HT-29 (cell line): ENCODE measurements at places on chromosomes 7 and 10.

DNA sequence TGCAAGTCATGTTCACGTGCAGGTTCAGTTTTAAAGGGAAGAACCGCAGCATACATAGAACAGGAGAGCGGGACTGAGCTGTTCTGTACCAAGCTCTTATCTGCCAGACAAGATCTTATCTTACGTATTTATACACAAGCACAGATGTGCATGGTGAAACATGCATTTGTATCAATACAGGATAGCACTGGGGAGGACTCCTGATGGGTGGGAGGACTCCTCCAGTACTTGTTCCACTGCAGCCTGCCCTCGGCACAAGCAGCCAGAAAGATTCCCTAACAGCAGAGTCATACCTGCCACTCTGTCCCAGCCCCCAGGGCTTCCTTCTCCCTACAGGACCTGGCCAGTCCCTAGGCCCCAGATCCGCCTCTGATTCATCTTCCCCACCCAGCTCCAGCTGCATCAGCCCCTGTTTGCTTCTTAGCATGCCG lies 13.2 kb upstream of the PRKCQ start:
- no peak for DNase-seq

- DNase-seq = peak; percentile 87
Observed at GRCh38 chr10:48444861-48445841, 138.7 kb downstream of the MAPK8 start.

- DNase-seq = no peak
Observed at GRCh38 chr10:104895541-104895940, 254.5 kb downstream of the SORCS3 start.

DNA sequence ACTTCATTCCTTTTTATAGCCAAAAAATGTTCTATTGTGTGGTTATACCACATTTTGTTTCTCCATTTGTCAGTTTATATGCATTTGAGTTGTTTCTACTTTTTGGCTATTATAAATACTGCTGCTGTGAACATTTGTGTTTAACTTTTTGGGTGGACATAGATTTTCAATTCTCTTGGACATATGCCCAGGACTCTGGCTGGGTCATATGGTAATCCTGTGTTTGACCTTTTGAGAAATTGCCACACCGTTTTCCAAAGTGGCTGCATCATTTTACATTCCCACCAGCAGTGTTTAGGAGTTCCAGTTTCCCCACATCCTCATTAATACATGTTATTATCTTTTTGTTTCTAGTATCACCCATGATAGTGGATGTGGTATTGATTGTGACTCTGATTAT lies 39.4 kb downstream of the CSGALNACT2 start:
- DNase-seq = no peak

DNA sequence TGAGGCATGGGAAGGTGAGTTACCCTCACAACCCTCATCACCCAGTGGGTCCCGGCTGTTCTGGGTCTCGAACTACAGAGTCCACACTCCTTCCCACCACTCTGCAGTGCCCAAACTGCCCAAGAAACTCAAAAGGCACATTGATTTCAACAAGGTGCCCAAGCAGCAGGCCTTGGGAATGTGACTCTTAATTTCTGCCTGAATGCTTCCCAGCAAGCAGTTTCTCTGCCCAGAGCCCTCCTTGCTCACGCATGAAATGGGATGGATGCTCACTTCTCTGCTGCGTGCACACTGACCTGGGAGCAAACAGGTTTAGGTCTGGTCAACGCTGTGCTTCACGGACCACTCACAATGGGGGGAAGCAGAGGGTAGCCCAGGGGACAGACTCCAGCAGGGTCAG lies 77.9 kb downstream of the GRB10 start:
- DNase-seq = no peak

DNA sequence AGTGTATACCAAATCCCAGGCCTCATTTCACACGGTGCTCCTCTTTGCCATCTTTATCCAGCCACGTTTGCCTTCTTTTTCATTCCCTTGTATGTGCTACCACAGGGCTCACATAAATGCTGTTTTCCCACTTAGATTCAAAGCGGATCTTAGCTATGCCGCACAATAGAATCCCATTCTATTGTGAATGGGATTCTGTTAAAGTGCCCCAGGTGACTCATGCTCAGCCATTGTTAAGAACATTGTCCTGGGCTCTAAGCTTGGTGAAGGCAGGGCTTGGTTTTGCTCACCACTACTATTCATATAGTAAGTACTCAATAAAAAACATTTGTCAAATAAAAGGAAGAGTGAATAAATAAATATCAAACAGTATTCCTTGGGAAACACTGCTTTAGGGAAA lies 72.3 kb upstream of the PHYHIPL start:
- no peak for DNase-seq

- DNase-seq = no peak
Observed at GRCh38 chr10:69247313-69247710, 27.2 kb downstream of the HKDC1 start.

DNA sequence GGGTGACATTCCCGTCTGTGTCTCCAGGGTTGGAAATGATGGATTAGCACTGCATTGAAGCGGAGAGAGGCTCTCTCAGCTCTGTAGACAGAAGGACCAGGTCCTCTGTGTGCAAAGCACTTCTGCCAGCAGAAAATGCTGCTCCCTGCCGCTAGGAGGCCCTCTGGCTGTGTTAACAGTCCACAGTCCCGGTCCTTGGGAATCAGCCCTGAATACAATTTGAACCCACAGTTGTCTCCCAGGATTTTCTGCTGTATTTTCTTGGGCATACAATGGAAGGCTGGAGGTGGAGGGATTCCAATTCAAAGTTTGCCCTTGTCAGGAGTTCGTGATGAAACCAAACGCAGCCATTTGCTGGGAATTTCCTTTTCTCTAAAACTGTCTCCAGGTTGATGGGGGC lies 205.2 kb downstream of the GLRX3 start:
- DNase-seq = peak; percentile 41

DNA sequence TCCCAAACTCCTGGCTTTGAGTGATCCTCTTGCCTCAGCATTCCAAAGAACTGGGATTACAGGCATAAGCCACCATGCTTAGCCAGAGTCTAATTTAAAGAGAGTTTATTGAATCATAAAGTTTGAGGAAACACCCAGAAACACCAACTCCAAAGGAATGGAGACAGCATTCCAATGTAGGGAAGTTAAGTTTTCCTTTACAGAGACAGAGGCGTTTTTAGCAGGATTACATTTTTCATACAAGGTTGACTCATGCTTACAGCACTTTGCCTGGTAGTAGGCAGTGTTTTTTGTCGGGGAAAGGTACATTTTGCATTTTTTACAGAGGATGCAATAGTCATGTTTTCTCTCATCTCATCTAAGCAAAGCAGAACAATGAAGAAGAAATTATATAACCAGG lies 18.9 kb upstream of the OPN4 start:
- no peak for DNase-seq

- no peak for DNase-seq
Observed at GRCh38 chr7:96120445-96121225, 201.3 kb downstream of the SLC25A13 start.

DNA sequence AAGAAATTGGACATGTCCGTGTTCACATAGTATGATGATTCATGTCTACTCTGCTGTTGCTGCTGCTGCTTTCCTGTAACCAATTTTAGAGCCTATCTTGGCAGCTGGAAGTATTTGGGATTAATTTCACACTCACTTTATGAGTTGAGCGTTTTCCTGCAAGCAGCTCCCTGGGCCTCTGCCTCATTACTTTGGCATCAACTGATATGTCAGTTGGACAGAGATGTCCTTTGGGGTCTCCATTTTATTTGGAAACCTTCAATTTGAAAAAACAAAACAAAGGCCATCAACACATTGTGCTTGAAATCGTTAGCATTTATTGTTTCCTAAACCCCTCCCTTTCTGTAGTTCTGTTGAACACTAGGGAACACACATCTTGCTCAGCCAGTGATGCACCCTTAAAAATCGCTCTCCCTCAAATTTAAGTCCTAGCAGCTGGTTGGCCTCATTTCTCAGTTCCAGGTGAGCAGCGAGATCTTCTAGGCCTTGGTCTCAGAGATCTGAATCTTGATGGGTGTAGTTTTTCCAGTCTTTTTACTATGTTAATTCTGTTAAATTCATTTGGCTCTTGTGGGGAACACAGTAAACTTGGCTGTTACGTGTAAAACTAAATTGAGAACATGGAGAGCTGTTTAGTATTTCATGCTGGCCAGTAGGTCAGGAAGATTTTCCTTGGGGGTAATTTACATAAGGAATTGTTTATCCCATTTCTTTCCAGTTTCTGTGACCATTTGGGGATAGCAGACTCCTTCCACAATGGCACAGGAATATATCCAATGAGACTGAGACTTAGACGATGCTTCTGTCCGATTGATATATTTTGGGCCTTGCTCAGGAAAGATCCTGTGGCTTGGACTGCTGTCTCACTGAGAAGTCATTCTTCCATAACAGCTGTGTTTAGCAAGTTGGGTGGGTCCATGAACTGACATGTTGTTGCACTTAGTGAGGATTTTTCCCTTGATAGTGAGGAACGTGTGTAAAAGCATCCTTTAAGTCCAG lies 371.6 kb downstream of the BBS9 start:
- no peak for DNase-seq

GRCh38 chr7:24833549-24833948 lies 76.3 kb upstream of the GSDME start:
- DNase-seq = no peak

DNA sequence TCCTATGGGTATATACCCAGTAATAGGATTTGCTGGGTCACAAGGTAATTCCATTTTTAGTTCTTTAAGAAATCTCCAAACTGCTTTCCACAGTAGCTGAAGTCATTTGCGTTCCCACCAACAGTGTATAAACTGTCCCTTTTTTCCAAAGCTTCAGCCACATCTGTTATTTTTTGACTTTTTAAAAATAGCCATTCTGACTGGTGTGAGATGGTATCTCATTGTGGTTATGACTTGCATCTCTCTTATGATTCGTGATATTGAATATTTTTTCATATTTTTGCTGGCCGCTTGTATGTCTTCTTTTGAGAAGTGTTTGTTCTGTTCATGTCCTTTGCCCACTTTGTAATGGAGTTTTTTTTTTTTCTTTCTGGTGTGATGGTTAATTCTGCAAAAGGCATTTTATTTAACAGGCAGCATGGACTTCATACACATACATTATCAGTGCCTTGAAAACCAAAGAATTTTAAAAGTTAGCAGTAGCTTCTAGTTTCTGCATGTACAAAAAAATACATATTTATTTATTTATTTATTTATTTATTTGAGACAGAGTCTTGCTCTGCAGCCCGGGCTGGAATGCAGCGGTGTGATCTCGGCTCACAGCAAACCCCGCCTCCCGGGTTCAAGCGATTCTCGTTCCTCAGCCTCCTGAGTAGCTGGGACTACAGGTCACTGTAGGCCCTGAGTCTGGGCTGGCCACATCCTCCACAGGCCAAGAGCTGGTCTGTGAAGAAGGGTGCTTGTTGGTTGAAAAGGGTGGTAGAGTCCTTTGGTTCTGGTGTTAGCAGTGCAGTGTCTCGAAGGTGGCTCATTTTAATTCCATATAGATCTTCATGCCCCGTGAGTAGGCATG lies 32.3 kb downstream of the AGR3 start:
- no peak for DNase-seq

- no peak for DNase-seq
Observed at GRCh38 chr7:116793795-116794340, 68.5 kb upstream of the CAPZA2 start.

- DNase-seq = no peak
Observed at GRCh38 chr10:30348378-30348776, 701 bp downstream of the MTPAP start.

- DNase-seq = no peak
Observed at GRCh38 chr7:9691286-9691685, 1257.9 kb downstream of the NXPH1 start.

DNA sequence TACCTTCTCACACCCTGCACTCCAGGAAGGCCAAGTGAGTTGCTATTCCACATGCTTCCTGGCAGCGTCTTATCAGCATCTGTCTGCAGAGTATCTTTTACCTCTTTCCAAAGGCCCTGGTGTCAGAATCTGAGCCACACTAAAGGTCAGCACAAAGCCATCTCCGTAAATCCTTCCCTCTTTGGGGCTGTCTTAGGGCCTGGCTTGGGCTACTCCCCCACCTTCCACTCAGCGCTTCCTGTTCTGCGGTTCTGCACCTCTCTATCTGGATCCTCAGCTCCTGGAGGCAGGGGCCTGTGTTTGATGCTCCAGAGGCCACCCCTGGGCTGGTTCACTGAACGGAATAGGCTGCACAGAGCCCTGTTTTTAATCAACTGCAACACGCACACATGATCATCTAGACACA lies 334.8 kb upstream of the GALNT17 start:
- no peak for DNase-seq

- no peak for DNase-seq
Observed at GRCh38 chr10:83250396-83250795, 888.9 kb upstream of the GHITM start.

DNA sequence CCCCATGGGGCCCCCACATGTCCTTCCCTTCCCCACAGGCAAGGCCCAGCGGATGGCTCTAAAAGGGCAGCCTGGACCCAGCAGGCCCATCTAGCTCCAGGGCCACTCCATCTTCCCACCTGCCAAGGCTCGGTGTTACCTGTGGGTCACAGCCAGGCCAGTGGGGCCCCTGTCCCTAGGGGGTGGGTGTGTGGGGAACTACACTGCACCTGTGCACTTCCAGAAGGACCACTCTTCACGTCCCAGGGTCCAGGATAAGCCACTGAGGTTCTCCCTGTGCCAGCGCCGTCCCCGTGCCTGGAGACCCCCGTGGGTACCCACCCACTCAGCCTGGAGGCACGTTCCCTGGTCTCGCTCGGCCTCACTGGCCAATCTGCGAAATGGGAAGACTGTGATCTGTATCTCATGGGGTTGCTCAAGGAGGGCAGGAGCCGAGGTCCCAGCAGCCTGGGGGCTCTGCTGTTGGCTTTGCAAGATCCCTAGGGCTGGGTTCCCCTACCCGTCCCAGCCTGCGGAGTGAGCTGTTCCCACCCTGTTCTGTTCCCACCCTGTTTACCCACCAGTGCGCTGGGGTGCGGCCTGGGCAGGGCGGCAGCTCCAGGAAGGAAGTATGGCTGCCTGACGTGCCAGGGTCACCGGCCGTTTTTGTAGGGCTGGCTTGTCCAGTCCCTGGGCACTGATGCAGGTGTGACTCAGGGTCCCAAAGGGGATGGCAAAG lies 4.6 kb downstream of the PWWP2B start:
- DNase-seq = peak; percentile 57

DNA sequence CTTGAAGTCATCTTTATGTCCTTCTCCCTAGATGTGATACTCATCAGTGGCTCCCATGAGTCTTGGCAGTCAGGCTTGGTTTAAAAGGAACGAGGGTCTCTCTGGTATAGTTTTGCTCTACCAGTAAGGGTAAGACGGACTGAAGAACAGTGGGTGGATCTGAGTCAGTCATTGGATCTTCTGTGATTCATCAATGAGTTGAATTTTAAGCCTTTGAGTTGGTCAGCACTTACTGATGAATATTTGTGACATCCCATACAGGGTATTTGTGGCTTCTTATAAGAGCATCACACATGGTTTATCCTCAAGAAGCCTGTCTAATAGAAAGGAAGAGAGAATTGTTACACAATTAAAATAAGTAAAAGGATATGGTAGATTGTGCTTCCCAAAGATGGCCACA lies 87.3 kb upstream of the NAMPT start:
- DNase-seq = no peak

- peak; percentile 43 for DNase-seq
Observed at GRCh38 chr7:45663167-45663921, 89.2 kb downstream of the ADCY1 start.
